ENCODE measurements at places on chromosomes 16 and 17. TPM values are rescaled to one million over a fixed set of nuclear protein-coding genes. Genes with fewer than 3 reads are reported as not detected.

- DNase-seq = no peak
Observed at GRCh38 chr17:9839433-9839832, 13.7 kb downstream of the GLP2R start.

DNA sequence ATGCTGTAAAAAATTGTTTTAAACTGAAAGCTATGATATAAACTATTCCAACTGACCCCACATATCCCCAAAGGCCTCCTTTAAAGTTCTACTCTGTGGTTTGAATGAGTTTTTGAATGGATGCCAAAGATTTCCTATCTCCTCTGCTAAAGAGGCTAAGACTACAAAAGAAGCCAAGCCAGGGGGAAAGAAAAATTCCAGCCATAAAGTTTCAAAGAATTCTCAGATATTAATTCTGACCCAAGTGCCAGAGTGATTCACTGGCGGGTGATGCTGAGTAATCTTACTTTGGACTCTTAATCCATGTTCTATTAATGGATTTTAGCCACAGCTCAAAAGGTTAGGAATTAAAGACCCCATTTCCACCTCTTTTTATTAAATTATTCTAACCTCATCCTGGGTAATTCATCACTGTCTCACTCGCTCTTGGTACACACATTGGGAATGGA lies 60.7 kb downstream of the HS3ST3A1 start:
- DNase-seq = peak; percentile 89

GRCh38 chr16:3712861-3713372 lies 4.4 kb downstream of the TRAP1 start:
- DNase-seq = no peak

- no peak for DNase-seq
Observed at GRCh38 chr16:50281391-50282009, 15.1 kb downstream of the ADCY7 start.

DNA sequence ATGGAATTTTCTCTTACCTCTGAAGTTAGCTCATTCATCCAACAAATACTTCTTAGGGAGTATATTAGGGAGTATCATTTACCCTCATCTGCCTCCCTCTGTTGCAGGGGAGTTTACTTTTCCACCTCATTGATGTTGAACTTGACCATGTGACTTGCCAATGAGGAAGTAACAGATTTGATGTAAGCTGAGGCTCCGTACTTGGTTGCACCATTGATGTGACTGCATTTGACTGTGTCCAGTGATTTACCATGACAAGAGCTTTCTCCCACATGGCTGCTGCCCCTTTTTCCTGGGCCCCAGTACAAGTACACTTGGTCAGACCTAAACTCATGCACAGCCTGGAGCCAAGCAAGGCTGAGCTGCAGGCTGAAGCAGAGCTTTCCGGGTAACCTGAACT lies 81.6 kb upstream of the HS3ST2 start:
- no peak for DNase-seq

- DNase-seq = peak; percentile 17
Observed at GRCh38 chr16:31333686-31334649, 21.0 kb upstream of the ITGAX start.

Gene HIGD1B
- not detected for total RNA-seq

DNA sequence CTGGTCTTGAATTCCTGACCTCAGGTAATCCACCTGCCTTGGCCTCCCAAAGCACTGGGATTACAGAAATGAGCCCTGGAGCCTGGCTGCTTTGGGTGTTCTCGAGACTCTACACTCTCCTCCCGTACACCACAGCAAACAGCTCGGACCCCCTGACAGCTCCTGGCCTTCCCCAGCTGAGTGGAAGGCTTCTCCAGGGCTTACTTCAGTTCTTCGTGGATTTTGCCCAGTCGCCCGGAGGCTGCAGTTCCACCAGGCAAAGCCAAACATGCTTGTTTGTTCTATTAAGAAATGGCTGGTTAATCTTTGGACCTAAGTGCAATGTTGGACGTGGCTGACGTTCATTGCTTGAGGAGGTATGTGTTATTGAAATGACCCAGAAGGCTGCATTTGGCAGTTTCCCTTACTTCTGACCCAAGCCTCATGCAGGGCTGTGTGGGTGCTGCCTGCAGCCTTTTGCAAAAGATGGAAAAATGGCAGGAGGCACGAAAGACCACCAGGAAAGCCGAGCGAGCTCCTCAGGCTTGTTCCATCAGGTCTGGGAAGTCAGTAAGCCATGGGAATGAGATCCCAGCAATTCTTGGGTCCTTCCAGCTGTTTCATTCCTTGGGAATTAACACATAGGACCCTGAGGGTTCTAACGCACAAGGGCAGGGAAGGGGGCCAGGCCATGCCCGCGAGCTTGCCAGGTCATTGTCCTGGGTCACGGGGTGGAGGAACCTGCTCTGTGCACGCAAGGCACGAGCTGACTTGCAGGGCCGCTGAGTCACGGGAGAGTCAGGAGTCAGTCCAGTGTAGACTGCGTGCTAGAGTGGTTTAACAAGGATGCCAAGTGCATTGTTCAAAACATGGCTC lies 23.9 kb upstream of the KLHDC4 start:
- DNase-seq = peak; percentile 99

Data from mammary epithelial cell (primary cell).